WTC11 (cell line): ENCODE measurements at places on chromosomes 3 and 15. TPM values are rescaled to one million over a fixed set of nuclear protein-coding genes. Genes with fewer than 3 reads are reported as not detected.

The C3orf22 gene
- total RNA-seq: not detected in 3 replicates

- DNase-seq: peak; percentile 79
- H3K4me1 ChIP-seq: peaks cover 11% of the 10 kb centered on the region; the same call in 1 of the 2 replicates
Observed at GRCh38 chr15:23869396-23869795, 182.3 kb upstream of the NDN start.

DNA sequence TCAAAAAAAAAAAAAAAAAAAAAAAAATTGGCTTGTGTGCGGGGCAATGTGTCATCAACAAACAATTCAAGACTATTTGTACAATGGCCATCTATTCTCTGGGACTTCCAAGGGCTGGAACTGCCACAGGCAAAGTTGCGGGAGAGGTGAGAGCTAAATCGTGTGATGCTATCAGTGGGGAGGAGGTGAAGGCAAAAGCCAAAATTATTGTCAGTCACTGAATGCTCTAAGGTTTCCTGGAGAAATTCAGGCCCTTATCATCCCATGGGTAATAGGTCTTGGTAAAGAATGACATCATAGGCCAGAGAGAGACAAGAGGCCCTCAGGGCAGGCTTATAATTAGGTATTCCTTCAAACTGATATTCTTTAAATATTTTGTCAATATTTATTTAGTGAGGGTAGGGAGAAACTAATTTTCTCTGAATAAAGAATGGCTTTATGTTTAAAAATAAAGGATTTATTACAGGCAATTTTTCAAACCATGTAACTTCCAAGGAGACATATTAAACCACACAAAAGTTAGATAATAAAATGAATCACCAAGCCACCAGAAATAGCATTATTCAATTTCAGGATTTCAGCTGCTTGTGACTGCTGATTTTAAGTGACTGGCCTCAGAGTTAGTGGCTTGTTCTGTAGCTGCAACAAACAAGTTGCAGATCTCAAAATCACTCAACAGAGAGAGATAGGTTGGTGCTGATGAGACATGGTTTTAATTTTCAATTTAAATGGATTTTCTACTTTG is 226.3 kb upstream of the MRPL3 start:
- H3K4me1 ChIP-seq: peaks cover 7% of the 10 kb centered on the region
- H3K27ac ChIP-seq: no peak overlapping the region
- no peak for DNase-seq
- no peaks in the 10 kb centered on the region for H3K36me3 ChIP-seq
- H3K27me3 ChIP-seq: no peaks in the 10 kb centered on the region

GRCh38 chr3:105832644-105833043 is 36.2 kb downstream of the CBLB start:
- H3K4me3 ChIP-seq: no peak overlapping the region
- DNase-seq: no peak
- peak overlapping the region; percentile 28; the same call in 1 of the 2 replicates for H3K27ac ChIP-seq
- no peaks in the 10 kb centered on the region for H3K27me3 ChIP-seq

The LYZL4 gene
- total RNA-seq: not detected in 3 replicates

The MTHFS gene
- total RNA-seq: 24.8 to 31.0 TPM (median 29.7 TPM) in 3 replicates

The HES1 gene
- 28.4 to 65.9 TPM (median 62.3 TPM) in 3 replicates for total RNA-seq

DNA sequence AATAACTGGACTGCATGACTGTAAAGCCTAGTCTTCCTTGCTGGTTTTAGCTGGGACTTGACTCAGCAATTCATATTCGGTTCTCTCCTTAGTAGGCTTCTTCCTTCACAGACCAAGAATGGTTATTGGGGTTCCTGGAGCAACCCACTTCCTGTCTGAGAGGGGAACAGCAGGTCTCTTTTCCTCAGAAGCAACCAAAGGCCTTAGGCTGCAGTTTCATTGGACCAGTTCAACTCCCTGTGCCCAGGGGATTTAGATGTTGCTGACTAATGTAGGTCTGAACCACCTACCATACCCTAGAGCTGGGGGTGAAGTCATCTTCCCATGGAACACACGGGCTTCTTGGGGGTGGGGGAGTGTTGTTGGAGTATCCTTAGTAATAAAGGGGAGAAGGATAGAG is 84.0 kb upstream of the SKOR1 start:
- H3K4me3 ChIP-seq: no peak overlapping the region
- no peaks in the 10 kb centered on the region for H3K27me3 ChIP-seq
- H3K27ac ChIP-seq: no peak overlapping the region
- peaks cover 14% of the 10 kb centered on the region for H3K4me1 ChIP-seq
- DNase-seq: no peak
- H3K36me3 ChIP-seq: no peaks in the 10 kb centered on the region

DNA sequence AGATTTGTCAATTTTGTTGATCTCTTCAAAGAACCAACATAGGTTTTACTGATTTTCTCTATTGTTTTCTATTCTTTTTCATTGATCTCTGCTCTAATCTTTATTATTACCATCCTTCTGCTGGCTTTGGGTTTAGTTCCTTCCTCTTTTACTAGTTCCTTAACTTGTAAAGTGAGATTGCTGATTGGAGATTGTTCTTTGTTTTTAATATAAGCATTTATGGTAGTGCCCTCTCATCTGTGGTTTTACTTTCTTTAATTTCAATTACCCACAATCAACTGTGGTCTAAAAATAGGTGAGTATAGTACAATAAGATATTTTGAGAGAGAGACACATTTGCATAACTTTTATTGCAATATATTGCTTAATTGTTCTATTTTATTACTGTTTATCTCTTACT is 13.2 kb upstream of the CLRN1 start:
- H3K27me3 ChIP-seq: no peaks in the 10 kb centered on the region
- peaks cover 13% of the 10 kb centered on the region for H3K4me1 ChIP-seq
- no peak for DNase-seq
- H3K27ac ChIP-seq: no peak overlapping the region
- H3K36me3 ChIP-seq: no peaks in the 10 kb centered on the region
- H3K4me3 ChIP-seq: no peak overlapping the region

- no peak for DNase-seq
- H3K4me3 ChIP-seq: no peak overlapping the region
- H3K27me3 ChIP-seq: no peaks in the 10 kb centered on the region
- H3K4me1 ChIP-seq: peaks cover 7% of the 10 kb centered on the region
- H3K27ac ChIP-seq: no peak overlapping the region
- no peaks in the 10 kb centered on the region for H3K36me3 ChIP-seq
Observed at GRCh38 chr3:108509263-108509662, 1.1 kb downstream of the MYH15 start.

DNA sequence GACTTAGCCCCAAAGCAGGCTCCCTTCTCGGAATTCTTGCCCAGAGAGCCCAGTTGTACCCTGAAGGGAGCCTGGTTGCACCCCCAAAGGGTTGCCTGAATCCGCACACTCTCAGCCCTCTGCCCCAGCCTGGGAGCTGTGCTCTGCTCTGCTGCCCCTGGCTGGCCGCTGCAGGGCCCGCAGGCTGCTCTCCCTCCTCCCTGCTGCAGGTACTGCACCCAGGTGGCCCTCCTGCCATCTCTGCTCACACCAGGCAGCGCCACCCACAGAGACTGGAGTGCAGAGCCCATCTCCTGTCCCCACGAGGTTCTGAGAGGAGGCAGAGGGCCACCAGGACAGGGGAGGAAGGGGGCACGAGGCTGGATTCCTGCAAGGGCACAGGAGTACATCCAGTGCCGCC is 134.2 kb upstream of the NSMCE3 start:
- DNase-seq: peak; percentile 67
- H3K36me3 ChIP-seq: no peaks in the 10 kb centered on the region
- no peak overlapping the region for H3K27ac ChIP-seq
- no peaks in the 10 kb centered on the region for H3K27me3 ChIP-seq
- H3K4me1 ChIP-seq: peaks cover 56% of the 10 kb centered on the region

DNA sequence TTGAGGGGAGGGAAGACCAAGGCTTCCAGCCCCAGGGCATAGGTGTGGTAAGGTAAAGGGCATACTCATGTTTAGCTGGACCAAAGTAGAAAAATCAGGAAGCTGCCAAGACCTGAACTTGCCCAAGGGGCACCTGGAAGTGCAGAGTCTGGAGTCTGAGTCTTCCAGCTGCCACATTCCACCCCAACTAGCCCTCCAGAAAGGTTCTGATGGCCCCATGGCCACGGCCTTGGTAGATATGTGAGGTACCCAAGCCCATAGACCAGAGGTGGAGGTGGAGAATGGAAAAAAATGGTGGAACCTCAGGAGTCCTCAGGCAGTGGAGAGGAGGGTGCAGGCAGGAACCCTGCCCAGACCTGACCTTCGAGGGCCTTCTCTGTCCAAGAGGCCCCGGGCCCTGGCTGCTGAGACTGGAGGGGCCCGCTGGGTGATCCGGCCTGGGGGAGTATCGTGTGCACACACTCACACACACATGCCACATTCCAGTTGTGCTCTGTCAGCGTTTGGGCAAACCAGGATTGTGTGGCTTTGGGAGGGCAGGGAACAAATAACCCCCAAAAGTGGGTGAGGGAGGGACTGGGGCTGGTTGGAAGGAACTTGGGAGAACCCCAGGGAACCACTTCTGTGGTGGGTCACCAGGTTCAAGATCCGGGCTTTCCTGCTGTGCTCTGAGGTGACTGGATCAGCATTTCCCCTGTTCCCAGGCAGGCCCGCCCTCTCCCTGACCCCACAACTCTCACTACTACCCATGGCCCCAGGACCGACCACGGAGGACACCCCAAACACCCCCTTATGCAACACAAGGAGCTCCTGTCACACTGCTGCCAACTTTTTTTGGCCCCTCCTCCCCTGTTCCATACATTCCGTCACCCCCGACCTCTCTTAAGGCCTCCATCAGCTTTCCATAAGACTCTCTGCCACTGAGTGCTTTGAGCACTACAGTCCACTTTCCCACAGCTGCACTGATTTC is 11.6 kb downstream of the MYL3 start:
- peaks cover under 1% of the 10 kb centered on the region; the same call in 1 of the 2 replicates for H3K27me3 ChIP-seq
- H3K27ac ChIP-seq: no peak overlapping the region
- H3K4me3 ChIP-seq: no peak overlapping the region
- H3K36me3 ChIP-seq: no peaks in the 10 kb centered on the region

The SEMA5B gene
- 20.4 to 22.0 TPM (median 20.7 TPM) in 3 replicates for total RNA-seq

GRCh38 chr3:8840556-8840955 is 71.1 kb upstream of the OXTR start:
- no peak overlapping the region for H3K4me3 ChIP-seq
- H3K36me3 ChIP-seq: no peaks in the 10 kb centered on the region
- no peaks in the 10 kb centered on the region for H3K4me1 ChIP-seq
- H3K27me3 ChIP-seq: no peaks in the 10 kb centered on the region
- DNase-seq: no peak
- no peak overlapping the region for H3K27ac ChIP-seq

GRCh38 chr15:95903352-95903751 is 427.1 kb upstream of the NR2F2 start:
- peaks cover 14% of the 10 kb centered on the region for H3K4me1 ChIP-seq
- H3K4me3 ChIP-seq: no peak overlapping the region
- no peak for DNase-seq
- H3K36me3 ChIP-seq: peaks cover 3% of the 10 kb centered on the region; the same call in 1 of the 2 replicates
- H3K27ac ChIP-seq: no peak overlapping the region

The NTRK3 gene
- total RNA-seq: 8.2 to 12.3 TPM (median 10.3 TPM) in 3 replicates

- 0 out of 2 replicates have a peak, but pooled peaks cover 2% of the 10 kb centered on the region for H3K4me1 ChIP-seq
- H3K27me3 ChIP-seq: no peaks in the 10 kb centered on the region; the same call in 1 of the 2 replicates
- H3K4me3 ChIP-seq: no peak overlapping the region
- no peak for DNase-seq
Observed at GRCh38 chr3:107988460-107989175, 102.2 kb downstream of the CD47 start.

- H3K27me3 ChIP-seq: no peaks in the 10 kb centered on the region
- H3K27ac ChIP-seq: no peak overlapping the region
- no peak for DNase-seq
- H3K4me1 ChIP-seq: peaks cover 12% of the 10 kb centered on the region
Observed at GRCh38 chr3:171860830-171861535, 17.8 kb downstream of the TMEM212 start.

DNA sequence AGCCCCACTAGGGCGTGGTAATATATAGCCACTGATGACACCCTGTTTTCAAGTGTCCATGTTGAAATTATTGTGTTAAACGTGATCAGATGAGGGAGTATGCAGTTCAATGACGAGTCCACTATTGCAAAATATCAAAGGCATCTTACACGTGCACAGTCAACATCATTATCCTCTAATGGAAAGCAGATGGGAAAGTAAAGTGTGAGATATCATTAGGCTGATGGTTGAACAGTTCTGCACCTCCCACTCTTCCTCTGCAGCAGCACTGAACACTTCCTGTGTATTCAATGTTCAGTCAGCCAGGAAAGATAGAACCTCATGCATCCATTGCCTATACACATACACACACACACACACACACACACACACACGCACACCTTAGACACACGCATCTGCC is 431.8 kb upstream of the CCDC54 start:
- no peak for DNase-seq
- H3K4me3 ChIP-seq: no peak overlapping the region

The CLSTN2 gene
- total RNA-seq: 0.32 to 0.46 TPM (median 0.35 TPM) in 3 replicates

The SSUH2 gene
- 0.44 to 0.94 TPM (median 0.57 TPM) in 3 replicates for total RNA-seq

DNA sequence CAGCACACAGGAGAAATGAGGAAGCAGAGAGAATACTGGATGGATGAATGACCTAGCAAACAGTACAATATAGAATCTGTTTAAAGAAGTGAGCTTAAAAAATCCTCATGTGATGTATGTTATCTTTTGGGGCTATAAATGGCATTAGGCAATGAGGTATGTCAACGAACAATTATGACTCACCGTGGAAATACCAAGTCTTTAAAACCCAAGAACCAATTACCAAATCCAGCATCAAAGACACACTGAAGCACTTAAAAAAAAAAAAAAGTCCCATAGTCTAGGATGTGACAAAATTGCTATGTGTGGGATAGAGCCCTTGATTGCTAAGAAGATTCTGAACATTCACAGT is 36.3 kb upstream of the HERC1 start:
- H3K27me3 ChIP-seq: no peaks in the 10 kb centered on the region
- no peak overlapping the region for H3K4me3 ChIP-seq
- DNase-seq: no peak

GRCh38 chr3:105729667-105730066 is 139.1 kb downstream of the CBLB start:
- H3K27ac ChIP-seq: no peak overlapping the region
- H3K4me1 ChIP-seq: no peaks in the 10 kb centered on the region
- DNase-seq: no peak
- H3K27me3 ChIP-seq: no peaks in the 10 kb centered on the region

DNA sequence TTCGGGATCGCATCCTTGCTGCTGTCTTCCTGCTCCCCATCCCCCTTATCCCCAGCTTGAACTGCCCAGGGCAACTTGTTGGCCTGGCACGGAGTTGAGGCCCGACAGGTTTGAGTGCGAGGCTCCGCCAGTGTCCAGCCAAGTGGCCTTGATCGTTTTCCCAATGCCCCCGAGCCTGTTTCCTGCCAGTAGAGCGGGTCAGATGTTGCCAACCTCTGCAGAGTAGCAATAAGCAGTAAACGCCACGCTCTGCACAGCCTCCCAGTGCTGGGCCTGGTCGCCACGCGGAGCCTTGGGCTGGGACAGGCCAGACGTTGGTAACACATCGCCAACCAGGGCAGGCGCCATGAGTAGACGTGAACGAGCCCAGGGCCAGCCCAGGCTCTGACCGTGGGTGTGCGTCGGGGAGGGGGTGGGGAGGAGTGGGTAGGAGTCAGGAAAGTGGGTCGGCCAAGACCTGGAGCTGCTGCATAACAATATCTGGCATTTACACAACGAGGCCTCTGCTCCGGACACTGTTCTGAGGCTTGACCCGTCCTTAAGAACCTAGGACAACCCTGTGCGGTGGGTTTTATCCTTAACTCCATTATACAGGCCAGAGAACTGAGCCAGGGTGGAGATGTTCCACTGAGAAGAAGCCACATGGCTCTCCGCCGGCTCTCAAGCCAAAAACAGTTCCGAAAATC is 444 bp upstream of the ABHD14A start:
- no peak overlapping the region for H3K27ac ChIP-seq
- no peaks in the 10 kb centered on the region for H3K36me3 ChIP-seq
